ENCODE measurements at places on chromosomes 2 and 18.
A peak's percentile ranks its signal among the peaks of the same experiment; 100 is the strongest.

DNA sequence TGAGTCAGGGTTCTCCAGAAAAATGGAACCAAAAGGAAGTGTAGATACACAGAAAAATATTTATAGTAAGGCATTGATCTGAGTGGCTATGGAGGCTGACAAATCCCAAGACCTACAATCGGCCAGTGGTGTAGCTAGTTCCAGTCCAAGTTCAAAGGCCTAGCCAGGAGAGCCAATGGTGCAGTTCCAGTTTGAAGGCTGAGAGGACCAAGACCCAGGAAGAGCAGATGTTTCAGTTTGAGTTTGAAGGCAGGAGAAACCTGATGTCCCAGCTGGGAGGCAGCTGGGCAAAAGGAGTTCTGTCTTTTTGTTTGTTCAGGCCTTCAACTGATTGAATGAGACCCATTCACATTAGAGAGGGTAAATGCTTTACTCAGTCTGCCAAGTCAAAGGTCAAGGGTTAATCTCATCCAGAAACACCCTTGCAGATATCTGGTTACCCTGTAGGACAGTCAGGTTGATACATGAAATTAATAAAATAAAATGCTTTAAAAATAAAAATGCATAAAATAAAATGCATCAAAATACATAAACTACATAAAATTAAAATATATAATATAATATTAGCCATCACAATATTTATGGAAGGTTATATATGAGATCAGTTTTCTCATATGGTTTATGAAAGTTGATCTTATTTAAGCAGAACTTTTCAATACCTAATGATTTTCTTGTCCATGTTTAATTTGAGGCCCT is 38.7 kb downstream of the KCNE4 start:
- no peak for DNase-seq

- DNase-seq, result peak; percentile 61
Measured at GRCh38 chr18:53991805-53992204, 232.7 kb downstream of the MBD2 start.

GRCh38 chr18:46332921-46333341 is 228.7 kb downstream of the HAUS1 start:
- DNase-seq, result no peak

GRCh38 chr18:45166836-45167551 is 448.3 kb upstream of the SLC14A2 start:
- peak; percentile 69 for DNase-seq

DNA sequence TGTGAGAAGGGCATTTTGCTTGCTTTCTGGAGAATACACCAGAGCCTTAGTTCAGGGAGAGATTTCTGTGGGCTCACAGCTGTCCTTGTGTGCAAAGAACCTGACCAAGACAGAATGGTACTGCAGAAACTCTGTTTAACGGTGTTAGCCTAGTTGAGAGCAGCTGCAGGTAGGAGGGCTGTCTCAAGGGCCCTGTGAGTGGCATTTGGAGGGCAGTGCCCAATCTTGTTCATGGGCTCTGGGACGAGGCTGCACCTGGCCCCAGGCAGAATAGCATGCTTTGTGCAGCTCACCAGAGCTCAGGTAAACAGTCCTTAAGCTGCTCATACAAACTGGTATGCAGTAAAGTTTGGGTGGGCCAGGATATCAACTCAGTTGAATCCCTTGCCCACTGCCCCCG is 16.9 kb upstream of the RGPD4 start:
- DNase-seq, result no peak

DNA sequence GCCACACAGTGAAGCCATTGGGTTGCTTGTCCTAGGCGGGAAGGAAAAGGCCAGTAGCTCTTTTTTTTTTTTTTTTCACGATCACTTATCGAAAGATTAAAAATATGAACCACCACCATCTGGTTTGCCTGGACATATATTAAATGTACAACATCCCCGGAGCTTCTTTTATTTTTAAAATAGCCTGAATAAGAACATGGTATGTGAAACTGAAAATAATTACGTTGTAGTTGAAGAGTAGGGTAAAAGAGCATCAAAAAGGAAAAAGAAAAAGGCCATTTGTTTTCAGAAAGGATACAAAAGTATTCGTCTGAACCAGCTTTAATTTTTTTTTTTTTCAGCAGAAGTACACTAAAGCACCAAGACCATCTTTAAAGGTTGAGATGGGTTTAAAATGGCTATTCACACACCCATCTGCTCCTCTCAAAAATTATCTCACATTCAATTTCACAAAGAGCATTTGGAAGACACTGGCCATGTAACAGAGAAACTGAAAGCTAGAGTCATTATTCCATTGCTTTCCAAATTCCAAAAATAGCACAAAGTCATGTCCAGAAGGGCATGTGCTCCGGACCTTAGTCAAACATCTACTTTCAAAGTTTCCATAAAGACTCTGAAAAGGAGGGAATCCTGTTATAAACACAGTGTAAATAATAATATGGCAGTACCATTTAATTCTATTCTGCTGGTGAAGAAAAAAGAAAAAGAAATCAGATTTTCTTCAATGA is 82.9 kb downstream of the SCN3A start:
- no peak for DNase-seq

DNA sequence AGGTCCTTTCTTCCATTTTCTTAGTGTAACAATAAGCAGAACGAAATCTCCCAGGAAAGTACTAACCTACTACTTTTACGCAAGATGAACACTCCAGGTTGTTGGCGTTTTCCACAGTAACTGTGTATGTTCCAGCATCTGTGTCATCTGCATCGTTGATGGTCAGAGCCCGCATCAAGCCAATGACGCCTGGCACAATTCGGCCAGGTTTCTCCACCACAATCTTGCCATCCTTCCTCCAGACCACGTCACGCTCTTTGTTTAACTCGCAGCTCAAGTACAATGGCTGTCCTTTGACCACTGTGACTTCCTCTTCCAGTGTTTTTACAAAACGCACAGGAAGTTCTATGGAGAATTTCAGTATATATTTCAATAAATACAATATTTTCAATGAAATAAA is 155.6 kb downstream of the PLEKHA3 start:
- no peak for DNase-seq
